ENCODE measurements at places on chromosomes 3 and 15. TPM values are rescaled to one million over a fixed set of nuclear protein-coding genes. Genes with fewer than 3 reads are reported as not detected.

DNA sequence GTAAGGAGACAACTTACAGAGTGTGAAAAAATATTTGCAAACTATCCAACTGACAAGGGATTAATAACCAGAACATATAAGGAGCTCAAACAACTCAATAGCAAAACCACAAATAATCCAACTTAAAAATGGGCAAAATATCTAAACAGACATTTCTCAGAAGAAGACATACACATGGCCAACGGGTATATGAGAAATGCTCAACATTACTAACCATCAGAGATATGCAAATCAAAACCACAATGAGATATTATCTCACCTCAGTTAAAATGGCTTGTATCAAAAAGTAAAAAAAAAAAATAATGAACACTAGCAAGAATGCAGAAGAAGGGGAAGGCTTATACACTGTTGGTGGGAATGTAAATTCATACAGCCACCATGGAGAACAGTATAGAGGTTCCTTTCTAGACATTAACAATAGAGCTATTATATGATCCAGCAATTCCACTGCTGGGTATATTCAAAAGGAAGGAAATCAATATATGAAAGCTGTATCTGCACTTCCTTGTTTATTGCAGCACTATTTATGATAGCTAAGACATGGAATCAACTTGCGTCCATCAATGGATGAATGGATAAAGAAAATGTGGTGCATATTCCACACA lies 998.6 kb downstream of the NAALADL2 start:
- DNase-seq = no peak

DNA sequence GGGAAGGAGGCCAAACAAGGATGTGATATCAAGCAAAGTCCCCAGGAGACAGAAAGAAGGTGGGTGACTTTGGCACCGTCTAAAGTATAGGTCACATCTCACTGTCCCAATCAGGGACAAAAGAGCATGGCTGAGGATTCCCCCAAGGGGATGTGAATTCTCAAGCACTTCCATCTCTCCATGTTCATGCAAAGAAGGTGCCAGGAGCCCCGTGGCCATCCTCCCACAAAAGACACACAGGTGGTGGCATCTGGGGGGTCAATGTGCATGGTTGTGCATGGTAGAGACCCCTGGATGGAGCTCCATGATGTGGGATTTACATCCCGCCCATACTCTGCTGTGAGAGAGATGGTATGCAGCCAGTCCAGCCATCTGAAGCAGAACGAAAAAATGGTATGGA lies 145.7 kb upstream of the CTDSPL start:
- no peak for DNase-seq

GRCh38 chr3:32423534-32423933 lies 31.9 kb downstream of the CMTM7 start:
- no peak for DNase-seq

DNA sequence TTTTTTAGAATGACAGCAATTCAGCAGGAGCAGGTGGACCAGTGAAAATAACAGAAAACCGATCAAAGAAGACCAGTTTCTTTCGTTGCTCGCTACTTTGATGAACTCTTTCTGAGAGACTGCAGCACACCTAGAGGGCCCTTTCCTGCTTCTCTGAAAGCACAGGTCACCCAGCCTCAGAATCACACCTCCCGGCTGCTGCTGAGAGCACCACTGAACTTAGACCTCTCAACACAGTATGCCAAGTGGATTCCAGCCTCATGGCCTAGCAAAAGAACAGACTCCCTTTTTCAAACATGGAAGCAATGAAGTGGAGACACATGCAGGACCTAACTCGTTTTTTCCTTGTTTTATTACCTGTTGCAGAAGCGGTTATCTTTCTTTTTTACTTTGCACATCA lies 13.9 kb upstream of the APH1B start:
- no peak for DNase-seq

DNA sequence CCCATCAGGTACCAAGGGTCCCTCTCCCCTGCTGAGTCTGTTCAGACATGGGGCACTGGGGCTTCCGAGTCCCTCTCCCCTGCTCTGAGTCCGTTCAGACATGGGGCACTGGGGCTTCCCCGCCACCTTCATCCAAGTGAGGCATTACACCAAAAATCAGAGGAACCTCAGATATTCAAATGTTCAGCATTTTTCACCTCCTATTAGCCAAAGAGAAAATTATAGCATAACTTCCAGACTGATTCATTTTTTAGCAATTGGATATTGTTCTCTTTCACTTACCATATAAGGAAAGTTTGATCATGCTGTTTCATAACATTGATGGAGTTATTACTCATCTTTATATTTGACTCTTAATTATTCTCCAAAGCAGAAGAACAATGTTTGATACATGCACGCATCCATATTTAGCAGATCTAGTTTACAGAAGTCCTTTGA lies 213.9 kb downstream of the MTHFS start:
- DNase-seq = no peak

The SLC38A3 gene
- polyA plus RNA-seq = 9.1 TPM

GRCh38 chr3:79810581-79810980 lies 42.8 kb upstream of the ROBO1 start:
- DNase-seq = no peak

- DNase-seq = no peak
Measured at GRCh38 chr3:142566096-142566495, 12.4 kb downstream of the ATR start.

- DNase-seq = no peak
Measured at GRCh38 chr3:3189102-3189727, 9.7 kb upstream of the CRBN start.

The SLC24A5 gene
- polyA plus RNA-seq = 0.65 TPM

- DNase-seq = no peak
Measured at GRCh38 chr3:147371771-147372340, 34.5 kb downstream of the ZIC4 start.

DNA sequence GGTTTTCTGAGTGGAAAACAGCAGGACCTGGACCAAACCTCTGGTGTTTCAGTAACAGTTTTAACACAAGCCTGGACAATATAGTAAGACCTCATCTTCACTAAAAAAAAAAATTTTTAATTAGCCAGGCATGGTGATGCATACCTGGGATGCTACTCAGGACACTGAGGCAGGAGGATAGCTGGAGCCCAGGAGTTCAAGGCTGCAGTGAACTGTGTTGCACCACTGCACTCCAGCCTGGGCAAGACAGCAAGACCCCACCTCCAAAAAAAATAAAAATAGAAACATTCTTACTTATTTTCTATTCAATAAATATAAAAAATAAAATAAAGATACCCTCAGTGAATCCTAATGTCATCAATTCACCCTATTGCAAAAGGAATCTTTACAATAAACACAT lies 21.5 kb downstream of the ULK4 start:
- DNase-seq = no peak

- DNase-seq = no peak
Measured at GRCh38 chr15:91308199-91308598, 208.1 kb downstream of the SV2B start.

DNA sequence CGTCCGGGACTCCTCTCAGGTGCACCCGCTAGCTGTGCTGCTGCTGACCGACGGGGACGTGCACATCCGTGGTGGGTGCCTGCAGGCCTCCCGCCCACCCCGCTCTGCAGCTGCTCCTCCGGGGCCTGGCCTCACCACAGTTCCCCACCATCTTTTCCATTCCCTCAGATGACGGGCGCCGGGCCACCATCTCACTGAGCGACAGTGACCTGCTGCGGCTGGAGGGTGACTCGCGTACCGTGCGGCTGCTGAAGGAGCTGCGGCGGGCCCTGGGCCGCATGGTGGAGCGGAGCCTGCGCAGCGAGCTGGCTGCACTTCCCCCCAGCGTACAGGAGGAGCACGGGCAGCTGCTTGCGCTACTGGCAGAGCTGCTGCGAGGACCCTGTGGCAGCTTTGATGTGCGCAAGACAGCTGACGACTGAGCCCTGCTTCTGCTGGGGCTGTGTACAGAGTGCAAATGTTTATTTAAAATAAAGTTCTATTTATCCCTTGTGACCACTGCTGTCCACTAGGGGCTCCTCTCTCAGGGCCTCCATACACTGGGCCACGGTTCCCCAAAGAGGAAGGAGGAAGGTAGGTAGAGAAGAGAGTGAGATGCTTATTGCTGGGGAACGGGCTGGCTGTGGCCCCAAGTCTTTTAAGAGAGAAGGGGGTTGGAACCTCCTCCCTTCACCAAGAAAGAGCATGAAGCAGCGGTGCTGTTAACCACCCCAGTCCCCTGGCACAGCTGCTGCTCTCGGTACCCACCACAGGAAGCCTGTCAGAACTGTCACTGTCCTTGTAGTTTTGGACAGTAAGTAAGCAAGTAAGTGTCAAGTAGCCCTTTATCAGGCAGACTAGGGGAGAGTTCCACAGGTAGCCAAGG lies 47.0 kb downstream of the DHX30 start:
- no peak for DNase-seq

The NMNAT3 gene
- 12.6 TPM for polyA plus RNA-seq
